Stimulated activated CD4-positive, alpha-beta T cell treated with anti-CD3 and anti-CD28 coated beads, TNF-alpha, amount 100 ng/mL, for 24 hours (primary cell): ENCODE measurements at places on chromosomes 5 and 9.

DNA sequence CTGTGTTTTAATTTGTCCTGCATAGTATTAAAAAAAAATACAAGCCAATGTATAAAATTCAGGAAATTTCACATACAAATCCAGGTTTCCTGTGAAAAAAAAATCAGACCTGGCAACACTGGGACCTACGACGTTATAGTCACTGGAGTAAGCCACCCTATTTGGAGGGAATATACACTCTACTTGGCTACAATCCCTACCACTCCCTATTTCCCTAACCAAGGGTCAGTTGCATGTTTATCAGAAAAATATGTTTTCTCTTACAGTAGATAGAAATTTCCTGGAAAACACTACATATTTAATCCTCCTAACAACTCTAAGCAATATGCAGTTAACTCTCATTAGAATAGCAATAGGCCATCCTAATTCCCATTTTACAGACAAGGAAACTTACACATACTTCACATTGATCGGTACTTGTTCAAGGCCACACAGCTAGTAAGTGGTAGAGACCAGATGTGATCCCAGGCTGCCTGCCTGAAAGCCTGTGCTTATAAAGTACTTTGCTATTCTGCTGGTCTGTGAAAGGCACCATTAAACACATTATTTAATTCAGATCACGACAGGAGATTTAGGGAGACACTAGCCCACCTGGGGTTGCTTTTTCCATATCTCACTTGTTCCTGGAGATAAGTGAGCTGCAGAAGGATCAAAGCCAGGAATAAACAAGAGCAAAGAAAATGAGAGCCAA is 70.8 kb downstream of the MFAP3 start:
- no peak for DNase-seq

DNA sequence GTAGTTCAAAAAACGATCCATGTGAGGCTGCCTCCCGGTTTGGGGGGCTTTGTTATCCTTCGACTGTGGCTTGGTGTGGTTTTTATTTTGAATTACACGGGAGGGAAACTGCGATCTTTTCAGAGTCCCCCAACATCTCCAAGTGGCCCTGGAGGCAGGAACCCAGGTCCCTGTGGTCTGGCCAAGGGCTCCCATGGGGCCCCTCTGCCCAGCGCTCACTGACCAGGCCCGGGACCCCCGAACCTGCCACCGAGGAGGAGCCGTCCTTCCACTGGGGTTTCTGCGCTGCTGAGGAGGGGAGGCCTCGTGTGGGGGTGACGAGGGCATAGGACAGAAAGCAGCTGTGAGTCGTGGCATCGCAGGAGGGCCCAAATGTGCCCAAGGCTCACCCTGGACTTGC is 18.1 kb upstream of the SCGB3A1 start:
- DNase-seq = no peak

- DNase-seq = no peak
Observed at GRCh38 chr5:58185801-58186200, 274.1 kb downstream of the PLK2 start.

DNA sequence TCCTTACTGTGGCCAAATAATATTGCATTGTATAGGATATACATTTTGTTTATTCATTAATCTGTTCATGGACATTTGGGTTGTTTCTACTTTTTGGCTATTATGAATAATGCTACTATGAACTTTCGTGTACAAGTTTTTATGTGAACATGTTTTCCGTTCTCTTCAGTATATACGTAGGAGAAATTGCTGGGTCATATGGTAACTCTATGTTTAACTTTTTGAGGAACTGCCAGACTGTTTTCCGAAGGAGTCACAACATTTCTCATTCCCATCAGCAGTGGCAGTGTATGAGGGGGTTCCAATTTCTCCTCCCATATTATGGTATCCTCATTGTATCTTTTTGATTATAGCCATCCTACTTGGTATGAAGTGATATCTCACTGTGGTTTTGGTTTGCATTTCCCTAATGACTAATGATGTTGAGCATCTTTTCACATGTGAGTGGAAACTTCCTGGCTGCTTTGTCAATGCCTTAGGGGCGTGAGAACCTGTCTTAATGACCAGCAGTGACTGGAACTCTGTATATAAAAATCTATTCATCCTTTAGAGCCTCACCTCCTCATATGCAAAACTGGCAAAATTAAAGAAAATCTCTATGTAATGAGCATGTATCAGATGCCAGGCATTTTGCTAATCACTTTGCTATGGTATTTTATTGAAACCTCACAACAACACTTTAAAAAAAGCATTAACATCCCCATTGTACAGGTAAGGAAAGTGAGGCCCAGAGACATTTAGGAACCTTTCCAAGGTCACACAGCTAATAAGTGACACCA is 47.8 kb upstream of the TGFBR1 start:
- DNase-seq = no peak

DNA sequence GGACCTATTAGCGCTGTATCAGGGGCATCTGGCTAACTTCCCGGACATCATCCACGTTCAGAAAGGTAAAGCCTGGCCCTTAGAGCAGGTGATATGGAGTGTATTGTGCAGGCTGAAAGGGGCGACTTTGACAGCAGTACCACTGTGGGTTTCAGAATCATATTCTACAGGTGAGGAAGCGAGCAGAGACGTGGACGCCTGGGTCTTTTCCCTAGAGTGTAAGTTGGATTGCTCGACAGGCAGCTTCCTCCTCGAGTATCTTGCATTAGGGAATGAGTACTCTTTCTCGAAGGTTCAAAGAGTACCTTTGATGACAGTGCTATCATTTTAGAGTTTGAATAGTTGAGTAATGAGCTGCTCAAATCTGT is 1.9 kb downstream of the SNX18 start:
- DNase-seq = no peak

GRCh38 chr9:133562611-133563290 is 28.2 kb downstream of the ADAMTSL2 start:
- DNase-seq = no peak

- DNase-seq = no peak
Observed at GRCh38 chr9:31259824-31260223, 1124.6 kb upstream of the ACO1 start.
